ENCODE measurements at places on chromosomes 3 and 15.

DNA sequence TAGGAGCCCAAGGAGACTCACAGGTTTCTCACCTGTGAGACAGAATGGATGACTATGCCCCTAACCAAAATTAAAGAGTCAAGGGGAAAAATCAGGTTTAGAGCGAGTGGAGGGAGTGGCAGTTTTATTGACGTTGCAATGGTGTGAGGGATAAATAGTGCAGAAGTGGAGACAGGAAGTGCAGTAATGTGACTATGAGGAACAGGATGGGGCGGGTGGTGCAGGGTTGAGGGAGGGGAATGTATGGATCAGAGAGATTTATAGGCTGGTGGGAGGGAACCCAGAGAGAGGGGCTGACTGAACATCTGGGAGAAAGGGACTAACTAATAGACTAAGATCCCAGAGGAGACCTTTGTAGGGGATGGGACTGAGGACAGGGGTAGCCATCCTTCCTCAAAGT lies 26.5 kb downstream of the EIF2AK4 start:
- DNase-seq: no peak

DNA sequence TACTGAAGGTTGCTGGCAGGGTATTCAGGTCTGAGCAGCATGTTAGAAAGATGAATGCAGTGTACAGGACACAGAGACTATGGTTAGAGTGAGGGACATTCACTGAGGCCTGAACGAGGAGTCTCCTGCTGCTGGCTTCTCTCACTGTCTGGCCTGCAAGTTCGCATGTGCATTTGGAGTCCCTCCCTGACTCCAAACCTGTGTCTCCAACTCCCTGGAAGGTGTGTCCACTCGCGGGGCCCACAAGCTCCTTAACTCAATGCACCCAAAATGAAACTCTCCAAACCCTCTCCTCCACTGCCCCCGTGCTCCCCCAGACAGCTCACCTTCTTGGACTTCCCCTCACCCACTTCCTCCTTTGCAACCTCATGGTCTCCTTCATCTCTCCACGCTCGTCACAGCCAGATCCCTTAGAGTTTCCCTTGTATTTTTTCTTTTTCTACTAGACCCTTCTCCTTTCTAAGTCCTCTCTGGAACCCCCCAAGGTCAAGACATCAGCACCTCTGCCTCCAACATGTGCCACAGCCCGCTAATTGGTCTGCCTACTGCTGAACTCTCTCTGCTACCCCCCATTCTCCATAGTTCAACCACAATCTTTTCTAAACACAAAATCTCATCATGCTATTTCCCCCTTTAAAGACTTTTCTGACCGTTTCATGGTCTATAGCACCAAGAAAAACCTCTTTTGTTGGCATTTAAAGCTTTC lies 58.3 kb downstream of the HES1 start:
- no peak for DNase-seq

DNA sequence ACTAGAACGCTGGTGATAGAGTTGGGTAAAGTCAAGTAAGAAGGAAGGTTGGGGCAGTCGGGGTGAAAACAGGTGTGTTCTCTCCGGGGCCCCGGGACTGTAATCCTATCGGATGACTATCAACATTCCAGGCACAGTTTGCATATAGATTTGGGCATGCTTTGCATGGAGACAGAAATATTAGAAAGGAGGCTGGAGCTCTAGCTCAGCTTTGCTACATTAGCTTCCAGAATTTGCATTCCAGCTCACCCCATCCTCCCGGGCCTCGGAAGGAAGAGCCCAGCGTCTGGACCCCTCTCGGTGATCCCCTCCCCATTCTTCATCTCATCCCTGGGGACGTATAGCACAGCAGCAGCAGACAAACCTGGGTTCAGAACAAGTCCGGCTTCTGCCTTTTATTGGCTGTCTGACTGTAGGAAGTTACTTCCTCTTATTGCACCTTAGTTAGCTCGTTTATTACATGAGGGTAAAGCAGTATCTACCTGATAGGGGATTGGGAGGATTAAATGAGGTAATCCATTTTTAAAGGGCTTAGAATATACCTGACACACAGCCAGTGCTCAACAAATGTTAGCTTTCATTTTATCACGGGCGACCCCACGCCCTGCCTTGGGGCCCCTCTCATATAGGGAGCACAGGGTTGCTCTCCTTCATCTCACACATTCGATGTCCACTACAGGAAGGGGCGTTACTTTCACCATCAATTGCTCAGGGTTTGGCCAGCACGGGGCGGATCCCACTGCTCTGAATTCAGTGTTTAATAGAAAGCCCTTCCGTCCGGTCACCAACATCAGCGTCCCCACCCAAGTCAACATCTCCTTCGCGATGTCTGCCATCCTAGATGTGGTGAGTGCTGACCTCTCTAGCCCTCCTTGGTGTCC lies 3.2 kb downstream of the HTR3E start:
- DNase-seq: no peak

DNA sequence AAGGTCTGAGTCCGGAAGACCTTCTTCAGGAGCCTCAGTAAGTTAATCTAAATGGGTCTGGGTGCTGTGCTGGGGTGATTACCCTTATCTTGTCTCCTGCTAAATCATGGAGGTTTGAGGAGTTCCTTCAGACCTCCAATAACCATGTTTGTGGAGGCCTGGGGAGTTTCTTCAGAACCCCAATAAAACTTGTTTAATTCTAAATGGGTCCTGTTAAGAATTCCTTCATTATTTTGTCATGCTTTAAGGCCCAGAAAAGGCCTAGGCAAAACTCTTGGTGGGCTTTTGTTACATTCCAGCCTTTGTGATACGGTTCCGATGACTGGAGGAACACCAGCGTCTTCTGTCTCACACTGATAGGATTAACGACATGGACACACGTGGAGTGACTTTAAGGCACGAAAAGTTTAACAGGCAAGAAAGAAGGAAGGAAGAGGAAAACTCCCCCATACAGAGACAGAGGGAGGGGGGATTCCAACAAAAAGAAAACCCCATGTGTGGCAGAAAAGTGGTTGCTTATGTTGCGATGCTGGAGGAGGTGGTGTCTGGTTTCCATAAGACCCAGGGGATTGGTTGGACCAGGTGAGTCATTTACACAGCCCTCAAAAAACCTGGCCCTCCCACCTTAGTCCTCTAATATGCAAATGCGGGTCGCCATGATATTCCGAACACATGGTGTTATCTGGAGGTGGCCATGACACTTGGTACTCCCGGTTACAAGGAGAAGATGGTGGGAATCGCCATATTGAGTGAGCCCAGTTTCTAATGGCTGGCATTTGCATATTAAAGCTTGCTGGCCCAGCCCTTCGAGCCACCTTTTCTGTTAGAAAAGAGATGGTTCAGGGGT lies 72.6 kb upstream of the MFGE8 start:
- no peak for DNase-seq

GRCh38 chr3:133767607-133768006 lies 21.4 kb downstream of the TF start:
- no peak for DNase-seq

DNA sequence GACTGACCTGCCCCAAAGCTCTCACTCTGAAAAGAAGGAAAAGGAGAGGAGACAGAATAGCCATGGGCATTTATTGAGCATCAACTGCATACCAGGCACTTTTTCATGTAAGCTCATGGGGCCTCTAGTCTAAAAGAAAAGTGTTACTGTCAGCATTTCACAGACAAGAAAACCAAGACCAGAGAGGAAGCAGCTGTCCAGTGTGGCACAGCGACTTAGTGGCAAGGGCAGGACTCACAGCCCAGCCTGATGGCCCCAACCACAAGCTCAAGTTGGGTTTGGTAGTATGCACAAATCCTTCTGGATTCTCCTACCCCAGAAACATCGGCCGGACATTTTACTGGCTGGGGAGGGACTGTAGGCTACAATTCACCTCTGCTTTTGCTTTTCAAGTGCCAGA lies 5.8 kb downstream of the EFCC1 start:
- no peak for DNase-seq

- DNase-seq: no peak
Observed at GRCh38 chr3:31469385-31469784, 63.3 kb upstream of the STT3B start.

DNA sequence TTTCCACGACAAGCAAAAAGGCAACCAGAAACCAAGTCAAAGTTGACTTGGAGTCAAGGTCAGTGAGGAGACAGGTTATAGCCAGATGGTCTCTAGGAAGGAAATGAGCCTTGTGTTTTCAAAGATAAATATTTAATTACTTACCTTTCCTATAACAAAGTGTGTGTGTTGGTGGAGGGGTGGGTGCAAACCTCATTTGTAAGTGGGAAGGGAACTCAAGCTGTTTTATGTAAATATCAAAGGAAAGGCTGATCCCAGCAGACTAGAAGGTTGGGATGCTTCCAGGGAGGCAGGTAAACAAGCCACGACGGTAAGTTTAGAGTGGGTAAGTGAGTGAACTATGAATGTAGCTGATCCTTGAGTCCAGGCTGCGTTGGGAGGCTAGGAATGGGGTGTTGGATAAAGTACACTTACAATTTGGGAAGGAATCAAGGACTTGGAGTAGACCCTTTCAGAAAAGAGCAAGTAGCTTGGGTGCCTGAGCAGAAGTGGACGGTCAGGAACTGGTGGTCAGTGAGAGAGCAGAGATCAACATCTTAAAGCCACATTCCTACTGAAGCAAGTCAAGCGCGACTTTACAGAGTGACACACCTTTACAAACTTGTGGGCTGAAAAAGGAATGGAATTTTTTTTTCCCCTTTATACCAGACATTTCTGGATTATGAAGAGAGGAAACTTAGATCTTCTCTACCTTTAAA lies 82.0 kb upstream of the TBL1XR1 start:
- DNase-seq: no peak

DNA sequence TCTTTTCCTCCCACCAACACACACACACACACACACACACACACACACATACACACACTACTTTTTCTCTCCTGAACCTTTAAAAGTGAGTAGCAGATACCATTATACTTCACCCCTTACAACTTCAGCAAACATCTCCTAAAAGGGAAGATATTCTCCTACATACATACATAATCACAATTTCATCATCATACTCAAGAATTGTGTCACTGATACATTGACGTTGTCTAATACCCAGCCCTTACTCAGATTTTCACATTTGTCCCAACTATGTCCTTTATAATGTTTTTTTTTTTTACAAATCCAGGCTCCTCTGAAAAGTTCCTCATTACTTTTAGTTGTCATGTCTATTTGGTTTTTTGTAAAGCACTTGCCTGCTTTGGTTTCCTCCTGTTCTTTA lies 18.5 kb downstream of the ABHD6 start:
- DNase-seq: no peak

GRCh38 chr3:25592510-25592968 lies 72.2 kb downstream of the TOP2B start:
- DNase-seq: no peak

GRCh38 chr3:15645740-15646501 lies 44.4 kb downstream of the BTD start:
- DNase-seq: no peak

DNA sequence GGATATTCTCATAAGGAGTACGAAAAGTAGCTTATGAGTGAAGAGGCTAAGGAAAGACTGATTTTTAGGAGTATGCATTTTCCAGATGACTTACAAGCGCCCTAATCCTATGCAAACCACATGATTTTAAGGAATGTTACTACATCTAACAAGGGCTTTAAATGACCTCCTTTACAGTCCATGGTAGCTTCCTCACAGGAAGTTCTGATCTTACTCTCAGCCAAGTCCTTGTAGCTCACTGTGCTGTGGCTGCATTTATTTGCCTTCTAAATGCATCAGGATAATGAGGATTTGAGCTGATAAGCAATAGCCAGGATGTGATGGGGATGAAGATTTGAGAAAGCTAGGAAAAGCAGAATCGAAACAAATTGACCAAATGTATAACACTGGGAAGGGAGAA lies 896.0 kb downstream of the MCTP2 start:
- DNase-seq: no peak

GRCh38 chr15:89912674-89913396 lies at the start of gene ARPIN:
TSS of gene ARPIN (minus strand) at chr15:89912952. CDS start at chr15:89912835, 117 bp downstream.
- no peak for DNase-seq

DNA sequence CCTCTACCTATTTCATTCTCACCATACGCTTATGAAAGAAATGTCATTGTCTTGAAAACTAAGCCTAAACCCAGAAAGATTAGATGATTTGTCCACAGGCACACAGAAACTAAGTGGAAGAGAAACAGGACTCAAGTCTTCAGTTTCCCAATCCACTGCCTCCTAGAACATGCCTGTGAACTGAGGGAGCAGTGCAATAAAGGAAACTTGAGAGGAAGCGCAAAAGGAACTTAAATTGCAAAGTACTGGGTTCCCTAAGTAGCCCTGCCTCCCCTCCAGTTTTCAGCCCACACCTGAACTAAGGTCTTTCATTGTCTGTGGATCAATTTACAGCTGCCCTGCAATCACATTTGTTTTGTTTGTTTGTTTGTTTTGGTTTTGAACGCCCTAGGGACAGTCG lies 56.7 kb upstream of the TSEN2 start:
- DNase-seq: no peak

DNA sequence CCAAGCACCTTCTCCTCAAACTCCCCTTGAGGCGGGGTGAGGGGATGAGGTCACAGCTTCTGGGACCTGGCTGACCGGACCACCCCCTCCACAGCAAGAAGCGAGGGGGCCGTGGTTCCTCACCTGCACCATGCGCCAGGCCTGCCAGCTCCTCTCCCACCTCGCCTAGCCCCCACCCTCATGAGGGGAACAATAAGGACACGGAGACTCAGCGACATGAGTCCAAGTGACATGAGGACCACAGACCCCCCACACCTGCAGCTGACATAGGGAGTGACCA lies 118.7 kb downstream of the CHSY1 start:
- no peak for DNase-seq

DNA sequence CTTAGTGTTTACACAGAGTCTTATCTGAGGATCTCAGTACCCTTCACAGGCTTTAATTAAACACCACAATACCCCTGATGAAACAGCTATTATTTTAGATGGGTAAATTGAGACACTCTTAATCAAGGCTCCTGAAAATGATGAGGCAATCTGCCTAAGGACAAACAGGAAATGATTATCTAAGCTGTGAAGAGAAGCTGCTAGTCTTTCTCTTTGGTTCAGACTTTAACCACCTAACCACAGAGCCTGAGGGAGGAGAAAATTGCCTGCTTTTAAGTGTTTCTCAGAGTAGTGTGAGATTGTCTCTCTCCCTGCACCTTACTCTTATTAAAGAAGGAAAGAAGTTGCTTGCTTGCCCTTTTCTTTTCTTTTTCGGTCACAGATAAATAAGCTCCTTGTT lies 364.3 kb upstream of the ADAMTS9 start:
- no peak for DNase-seq

DNA sequence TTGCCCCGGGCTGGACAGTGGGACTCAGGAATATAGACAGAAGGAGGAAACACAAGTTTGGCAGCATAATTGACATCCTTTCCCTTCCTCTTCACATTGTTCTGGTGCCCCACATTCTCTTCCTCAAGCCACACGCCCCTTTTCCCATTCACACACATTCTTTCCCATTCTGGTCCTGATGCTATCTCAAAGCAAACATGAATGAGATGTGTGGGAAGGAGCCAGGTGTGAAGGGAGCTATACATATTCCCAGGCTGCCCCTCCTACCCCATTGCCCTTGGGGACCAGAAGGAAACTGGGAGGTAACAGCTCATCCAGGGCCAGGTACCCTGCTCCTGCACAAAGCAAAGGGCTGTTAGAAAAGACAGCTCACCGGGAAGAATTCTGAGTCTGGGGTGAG lies 23.4 kb upstream of the CLK3 start:
- no peak for DNase-seq
